ENCODE measurements at places on chromosomes 2 and 18.

- no peak for DNase-seq
Observed at GRCh38 chr18:69648486-69648885, 247.8 kb downstream of the DOK6 start.

- DNase-seq: no peak
Observed at GRCh38 chr2:212089873-212090272, 448.7 kb downstream of the ERBB4 start.

DNA sequence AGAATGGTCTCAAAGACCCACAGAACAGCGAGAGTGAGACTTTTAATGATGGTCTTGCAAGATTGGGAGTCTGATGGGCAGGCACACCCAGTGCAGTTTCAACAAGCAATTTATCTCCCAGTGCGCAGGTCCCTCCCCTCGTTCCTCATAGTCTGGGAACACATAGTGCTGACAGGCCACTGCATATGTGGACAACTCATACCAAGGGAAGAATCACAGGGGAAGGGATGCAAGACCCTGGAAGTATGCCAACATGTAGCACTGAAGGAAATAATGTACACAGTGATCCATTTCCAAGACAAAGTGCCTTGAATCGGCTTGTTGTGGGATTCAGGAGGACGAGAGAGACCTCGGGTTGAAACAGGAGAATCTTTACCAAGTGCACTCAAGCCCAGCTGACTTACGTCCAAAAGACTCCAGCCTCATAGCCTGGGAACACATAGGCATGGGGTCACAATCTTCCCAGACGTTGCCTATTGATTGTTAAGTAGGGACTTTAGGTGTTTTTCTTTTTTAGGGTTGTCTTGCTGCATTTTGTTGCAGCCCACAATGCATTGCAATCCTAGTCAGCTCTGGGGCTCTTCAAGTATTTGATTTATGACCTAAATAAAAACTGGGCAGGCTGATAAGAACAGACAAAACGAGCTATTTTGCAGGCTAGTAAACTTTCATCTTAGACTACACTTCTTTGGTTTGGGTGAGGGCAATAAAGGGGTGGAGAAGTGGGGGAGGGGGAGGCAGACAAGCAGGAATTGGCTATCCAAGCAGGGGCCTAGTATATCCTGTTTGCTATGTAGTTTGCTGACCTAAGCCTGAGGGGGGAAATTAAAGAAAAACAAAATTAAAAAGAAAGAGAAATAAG, 24.7 kb upstream of the SERPINB5 start:
- DNase-seq: no peak

DNA sequence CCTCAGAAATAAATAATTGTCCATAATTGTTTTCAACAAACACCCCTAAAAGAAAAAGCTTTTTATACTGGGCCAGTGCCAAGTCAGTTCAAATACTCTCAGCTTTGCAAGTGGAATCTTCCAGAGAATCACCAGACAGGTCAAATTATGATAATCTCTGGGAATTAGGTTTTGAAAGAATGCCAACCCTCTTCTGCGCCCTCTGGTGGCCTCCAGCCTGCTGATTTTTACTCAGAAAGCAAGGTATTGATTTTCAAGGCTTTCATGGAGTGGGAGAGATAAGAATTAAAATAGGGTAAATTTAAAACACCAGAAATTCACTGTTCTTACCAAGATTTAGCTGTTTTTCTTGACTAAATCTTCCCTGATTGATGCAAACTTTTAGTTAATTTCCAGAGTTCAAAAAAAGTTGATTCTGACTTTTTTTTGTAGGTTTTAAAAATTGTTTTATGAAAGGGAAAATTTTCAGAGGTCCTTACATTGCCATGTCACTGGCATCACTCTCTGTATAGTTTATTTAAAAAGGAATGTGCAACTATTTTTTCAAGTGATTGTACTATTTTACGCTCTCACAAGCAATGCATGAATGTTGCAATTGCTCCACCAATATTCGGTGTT, 282.9 kb upstream of the TNP1 start:
- no peak for DNase-seq

- no peak for DNase-seq
Observed at GRCh38 chr18:11324956-11325882, 175.8 kb upstream of the PIEZO2 start.

GRCh38 chr2:230619491-230619890, 93.2 kb upstream of the CAB39 start:
- DNase-seq: no peak

GRCh38 chr2:6835467-6835866, 30.2 kb downstream of the CMPK2 start:
- DNase-seq: no peak

DNA sequence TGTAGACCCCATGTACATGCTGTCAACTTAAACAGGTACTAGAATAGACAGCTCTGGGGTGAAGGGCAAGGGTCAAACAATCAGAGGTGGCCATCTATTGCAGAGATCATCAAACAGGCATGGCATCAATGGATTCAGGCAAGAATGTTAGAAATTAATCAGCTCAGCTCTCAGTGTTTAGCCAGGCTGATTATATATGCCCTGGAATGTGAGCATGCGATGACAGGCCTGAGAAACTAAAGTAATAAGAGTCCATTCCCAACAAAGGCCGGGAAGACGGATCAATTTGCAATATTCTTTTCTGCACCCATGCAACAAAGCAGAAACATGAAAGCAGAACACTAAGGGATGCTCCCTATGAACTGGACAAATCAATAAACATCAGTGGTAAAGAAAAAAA, 380.5 kb upstream of the SPRED2 start:
- DNase-seq: no peak

DNA sequence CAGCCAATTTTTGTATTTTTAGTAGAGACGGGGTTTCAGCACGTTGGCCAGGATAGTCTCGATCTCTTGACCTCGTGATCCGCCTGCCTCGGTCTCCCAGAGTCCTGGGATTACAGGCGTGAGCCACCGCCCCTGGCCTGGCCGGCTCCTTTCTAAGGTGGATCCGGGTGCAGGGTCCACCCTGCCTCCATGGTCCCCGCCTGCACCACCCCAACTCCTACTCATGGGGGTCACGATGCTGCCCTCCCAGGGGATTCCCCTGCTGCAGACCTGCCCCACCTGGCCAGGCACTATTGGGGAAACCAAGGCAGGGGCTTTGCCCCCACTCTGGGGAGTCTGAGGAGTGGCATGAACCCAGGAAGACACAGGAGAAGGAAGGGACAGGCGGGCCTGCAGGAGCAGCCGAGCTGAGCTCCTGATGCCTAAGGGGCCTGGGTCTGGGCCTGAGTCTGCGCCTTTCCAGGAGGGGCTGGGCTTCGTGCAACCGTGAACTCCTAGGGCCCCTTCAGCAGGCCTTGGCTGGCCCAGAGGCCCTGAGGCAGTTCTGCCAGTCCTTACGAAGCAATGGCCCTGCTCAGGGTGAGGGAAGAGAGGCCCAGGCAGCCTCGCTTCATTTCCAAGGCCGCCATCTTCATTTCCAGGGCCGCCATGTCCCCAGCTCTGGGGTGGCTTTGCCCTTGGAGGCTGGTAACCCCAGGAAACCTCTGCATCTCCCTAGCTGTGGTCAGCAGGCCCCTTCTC, 67.2 kb upstream of the SMAD7 start:
- DNase-seq: no peak

DNA sequence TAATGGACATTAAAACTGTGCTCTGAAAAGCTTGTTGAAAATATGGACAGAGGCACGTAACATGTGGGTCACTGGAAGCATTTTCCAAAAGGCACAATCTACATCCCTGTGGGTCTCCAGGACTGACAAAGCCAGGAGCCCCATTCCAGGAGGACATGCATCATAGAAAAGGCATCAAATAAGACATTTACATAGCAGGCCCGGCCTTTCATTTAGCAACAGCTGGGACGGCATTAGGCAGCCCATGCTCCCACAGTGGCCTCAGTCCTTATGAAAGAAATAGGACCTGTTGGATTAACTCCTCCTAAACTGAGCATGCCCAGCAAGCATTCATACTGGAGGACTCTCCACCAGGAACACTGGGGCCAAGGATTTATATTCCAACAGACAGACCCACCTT, 72.2 kb downstream of the TWIST2 start:
- DNase-seq: no peak

GRCh38 chr18:28766027-28766426, 589.1 kb upstream of the CDH2 start:
- DNase-seq: no peak

DNA sequence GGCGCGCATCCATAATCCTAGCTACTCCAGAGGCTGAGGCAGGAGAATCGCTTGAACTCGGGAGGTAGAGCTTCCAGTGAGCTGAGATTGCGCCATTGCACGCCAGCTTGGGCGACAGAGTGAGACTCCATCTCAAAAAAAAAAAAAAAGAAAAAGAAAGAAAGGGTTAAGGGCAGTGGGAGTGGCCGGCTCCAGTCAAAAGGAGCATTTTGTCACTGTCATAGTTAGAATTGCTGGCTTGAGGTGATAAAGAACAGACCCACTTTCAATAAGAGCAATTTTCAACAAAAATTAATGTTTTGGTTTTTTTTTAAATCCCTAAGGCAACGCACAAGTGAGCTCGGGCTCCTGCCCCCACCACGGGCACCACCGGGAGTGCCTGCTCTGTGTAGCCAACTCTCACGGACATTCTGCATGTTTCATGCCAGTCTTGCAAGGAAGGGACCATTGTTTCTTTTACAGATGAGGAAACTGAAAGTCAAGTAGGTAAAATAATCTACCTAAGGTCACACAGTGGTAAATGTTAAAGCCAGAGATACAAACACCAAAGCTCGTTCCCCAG, 8.5 kb downstream of the CIB4 start:
- DNase-seq: no peak

- no peak for DNase-seq
Observed at GRCh38 chr18:58105888-58106260, 61.8 kb downstream of the NEDD4L start.

DNA sequence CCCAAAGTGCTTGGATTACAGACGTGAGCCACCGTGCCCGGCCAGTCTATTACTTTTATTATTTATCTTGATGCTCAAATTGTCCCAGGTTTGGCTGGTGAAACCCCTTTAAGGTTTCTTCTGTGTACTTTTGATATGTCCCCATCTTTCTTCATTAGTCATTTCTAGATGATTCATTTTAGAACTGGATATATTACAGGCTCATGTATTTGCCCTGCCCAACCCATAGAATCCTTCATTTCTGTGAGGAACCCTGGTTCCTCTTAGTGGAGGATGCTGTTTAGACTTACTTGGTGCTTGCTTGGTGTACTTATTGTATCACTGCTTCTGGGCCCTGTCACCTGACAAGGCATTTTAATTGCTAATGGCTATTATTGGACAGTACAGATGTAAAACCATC, 40.1 kb downstream of the KCMF1 start:
- DNase-seq: no peak

DNA sequence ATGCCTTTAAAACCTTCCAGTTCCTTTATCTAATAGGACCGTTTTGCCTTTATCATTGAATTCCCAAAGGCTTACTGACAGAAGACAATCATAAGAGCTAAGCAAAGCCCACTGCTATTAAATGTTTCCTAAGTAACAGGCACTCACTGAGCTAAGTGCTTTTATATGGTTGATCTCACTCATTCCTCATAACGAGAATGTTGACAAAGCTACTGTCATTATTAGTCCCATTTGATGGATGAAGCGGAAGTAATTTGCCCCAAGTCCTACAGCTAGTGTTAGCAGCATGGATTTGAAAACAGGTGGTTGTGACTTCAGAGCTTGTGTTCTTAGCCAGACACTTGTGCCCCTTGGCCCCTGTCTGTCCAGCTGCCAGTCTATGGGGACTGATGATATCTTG, 134.8 kb upstream of the SERPINE2 start:
- no peak for DNase-seq

DNA sequence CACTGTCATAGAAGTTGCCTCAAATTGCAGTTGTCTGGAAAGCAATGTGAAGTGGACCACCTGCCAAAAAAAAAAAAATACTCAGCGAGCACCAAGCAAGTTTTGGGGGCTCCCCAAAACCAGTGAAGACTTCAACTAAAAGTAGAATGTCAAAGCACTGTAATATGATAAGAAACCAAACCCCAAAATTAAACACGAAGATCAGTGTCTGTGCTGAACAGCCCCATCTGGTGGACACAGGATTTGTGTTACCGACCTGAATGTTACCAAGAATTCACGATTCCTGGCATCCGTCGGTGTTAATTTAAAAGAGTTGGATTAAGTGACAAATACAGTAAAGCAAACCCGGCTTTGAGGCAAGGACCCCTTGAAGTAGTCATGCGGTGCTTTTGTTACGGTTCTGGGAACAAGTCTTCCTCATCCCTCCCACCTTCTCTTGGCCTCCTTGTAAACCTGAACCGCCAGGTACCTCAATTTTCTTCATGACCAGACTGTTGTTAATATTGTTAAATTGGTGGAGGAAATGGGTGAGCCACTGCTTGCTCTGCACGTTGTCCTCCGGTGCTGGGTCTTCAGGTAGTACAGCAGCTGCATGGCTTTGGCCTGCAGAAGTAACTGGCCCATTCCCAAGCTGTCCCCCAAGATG, 31.3 kb upstream of the SSB start:
- peak; percentile 32 for DNase-seq

DNA sequence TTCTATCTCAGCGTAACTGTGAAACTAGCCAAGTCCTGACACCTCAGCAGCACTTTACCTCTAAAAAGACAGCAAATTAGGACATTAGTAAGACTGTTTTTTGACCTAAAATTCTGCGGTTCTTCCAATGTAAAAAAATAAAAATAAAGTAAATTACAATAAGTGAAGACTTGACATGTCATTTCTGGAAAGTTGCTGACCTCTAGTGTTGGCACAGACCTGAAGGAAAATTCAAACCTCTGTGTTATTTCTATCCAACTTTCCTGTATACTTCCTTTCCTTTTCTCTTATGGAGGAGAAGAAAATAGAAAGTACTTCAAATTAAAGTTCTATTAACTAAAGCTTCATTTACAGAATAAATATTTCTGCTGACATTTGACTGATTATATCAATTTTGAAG, 110.6 kb downstream of the TMEM182 start:
- no peak for DNase-seq
